ENCODE measurements at places on chromosomes 12 and 14.
A peak's percentile ranks its signal among the peaks of the same experiment; 100 is the strongest.

DNA sequence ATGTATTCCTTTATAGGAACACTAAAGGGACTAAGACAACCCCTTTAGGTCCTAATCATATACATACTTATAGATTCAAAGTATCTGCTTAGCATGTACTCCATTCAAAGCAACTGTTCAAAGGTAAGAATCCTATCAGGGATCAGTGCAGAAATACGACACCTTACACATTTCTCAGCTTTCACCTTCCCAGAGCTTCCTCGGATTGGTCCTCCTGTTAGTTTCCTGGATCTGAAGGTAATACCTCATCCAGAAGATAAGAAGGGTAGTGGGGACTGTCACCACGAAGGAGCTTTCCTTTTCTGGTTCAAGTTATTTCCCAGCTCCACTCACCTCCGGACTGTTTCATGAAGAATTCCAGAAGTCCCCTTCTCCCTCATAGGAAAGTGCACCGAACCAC, 38.0 kb downstream of the RCOR1 start:
- no peak for DNase-seq

- DNase-seq, result no peak
Measured at GRCh38 chr14:93744876-93745275, 43.4 kb downstream of the PRIMA1 start.

DNA sequence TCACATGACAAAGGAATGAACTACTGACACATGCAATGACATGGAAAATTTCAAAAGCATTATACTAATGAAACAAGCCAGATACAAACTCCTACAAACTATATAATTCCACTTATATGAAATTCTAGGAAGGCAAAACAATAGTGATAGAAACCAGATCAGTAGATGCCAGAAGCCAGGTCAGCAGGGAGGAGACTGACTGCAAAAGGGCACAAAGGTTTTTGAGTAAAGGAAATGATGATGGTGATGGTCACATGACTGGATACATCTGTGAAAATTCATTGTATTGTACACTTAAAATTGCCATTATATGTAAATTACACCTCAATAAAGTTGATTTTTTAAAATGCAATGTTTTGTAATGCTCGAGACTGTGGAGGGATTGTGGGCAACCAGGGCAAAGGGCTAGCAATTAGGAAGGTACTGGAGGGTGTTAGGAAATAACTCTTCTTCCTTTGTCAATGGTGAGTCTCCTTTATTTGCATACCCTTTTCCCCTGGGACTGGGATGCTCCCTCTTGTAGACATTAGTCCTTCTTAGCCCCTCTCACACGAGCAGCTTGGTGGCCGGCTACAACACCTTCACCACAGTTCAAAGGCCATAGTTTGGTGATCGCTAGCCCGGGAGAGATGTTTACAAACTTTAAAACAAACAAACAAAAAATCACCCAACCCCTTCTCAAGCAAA, 6.7 kb upstream of the PRPF40B start:
- DNase-seq, result no peak

DNA sequence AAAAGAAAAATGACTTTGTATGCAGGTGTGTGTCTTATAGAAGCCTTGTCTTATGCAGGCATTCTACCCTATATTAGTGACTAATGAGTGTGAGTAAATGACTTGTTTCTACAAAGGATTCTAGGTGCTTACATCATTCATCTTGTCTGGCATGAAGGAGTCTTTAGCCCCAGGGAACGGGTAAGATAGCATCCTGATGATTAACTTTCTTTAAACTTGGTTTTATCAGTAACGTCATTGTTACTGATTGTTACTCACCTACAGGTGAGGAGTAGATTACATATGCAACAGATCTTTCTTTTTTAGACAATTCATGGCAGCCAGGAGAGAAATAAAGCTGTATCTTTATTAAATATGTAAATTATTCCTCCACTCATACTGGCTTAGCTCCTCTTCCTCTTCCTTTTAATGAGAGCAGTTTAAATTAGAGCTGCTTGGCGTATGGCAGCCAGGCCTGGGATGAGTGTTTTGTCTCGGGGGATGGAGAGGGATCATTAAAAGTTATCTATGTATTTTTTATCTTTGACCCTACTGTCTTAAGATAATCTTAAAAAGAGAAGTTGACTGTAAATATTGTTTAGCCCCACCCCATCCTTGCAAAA, 57.2 kb upstream of the ATP2A2 start:
- DNase-seq, result no peak

DNA sequence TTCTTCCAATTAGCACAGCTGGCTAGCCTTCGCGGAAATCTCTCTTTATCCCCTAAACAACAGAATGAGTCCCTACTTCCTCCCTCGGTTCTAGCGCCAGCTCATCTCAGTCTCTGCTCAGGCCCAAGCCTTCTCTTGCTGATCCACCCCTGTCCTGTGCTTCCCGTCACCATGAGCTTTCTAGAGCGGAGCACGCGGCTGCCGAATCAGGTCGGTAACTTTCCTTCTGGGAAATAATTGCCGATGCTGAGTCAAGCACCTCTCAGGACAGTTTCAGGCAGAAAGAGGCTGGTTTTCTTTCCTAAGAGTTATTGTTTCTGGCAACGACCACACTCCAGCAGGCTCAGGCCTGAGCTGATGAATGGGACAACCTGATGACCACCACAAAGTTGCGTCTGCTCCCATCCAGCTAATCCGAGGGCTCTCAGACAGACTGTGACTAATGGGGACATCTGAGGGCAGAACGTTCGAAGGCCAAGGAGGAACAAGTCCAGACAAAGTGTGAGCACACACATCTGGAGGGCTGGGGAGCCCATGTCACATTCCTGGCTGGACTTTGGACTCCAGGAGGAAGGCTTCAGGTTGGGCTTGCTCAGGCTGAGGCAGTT, 13.6 kb upstream of the GPR68 start:
- no peak for DNase-seq

- no peak for DNase-seq
Measured at GRCh38 chr14:33609582-33609981, 341.3 kb downstream of the EGLN3 start.

- no peak for DNase-seq
Measured at GRCh38 chr12:94706250-94706661, 55.9 kb upstream of the TMCC3 start.

DNA sequence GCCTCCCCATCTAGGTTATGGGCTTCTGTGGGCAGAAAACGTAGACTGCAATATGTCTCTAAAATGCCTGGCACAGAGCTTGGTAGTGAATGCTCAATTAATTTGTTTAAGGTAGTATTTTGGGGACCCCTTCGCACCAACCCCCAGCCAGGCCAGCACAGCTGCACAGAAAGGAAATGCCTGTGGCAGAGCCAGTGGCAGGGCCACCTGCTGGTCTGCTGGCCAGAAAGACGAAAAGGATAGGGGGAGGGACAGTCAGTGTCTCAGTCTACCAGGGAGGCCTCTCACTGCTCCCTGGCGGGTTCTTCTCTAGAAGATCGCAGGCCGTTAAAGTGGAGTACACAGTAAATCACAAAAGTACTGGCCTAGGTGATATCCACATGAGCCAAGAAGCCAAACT, 3.5 kb downstream of the RAB15 start:
- no peak for DNase-seq

- DNase-seq, result no peak
Measured at GRCh38 chr12:130538343-130539095, 177.6 kb downstream of the RIMBP2 start.

DNA sequence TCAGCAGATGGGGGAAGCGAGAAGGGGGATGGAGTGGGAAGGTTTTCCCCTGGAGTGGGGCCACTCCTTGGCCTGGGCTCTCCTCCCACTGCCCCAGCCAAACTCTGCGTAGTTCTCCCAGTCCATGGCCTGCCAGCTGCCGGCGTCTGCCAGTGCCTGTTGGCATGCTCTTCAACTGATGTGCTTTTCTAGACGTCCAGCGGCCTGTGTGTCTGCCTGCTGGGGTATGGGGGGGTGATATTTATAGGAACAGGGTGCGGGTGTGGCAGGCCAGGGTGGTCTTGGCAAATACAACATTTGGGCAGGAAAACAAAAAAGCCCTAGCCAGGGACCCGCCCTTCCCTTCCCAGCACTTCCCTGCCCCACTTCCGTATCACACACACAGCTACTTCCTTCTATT, 786.3 kb upstream of the NOVA1 start:
- DNase-seq, result no peak

GRCh38 chr12:38384816-38385378, 68.3 kb downstream of the ALG10B start:
- no peak for DNase-seq

GRCh38 chr14:102723650-102724049, 53.6 kb upstream of the TRAF3 start:
- DNase-seq, result no peak

DNA sequence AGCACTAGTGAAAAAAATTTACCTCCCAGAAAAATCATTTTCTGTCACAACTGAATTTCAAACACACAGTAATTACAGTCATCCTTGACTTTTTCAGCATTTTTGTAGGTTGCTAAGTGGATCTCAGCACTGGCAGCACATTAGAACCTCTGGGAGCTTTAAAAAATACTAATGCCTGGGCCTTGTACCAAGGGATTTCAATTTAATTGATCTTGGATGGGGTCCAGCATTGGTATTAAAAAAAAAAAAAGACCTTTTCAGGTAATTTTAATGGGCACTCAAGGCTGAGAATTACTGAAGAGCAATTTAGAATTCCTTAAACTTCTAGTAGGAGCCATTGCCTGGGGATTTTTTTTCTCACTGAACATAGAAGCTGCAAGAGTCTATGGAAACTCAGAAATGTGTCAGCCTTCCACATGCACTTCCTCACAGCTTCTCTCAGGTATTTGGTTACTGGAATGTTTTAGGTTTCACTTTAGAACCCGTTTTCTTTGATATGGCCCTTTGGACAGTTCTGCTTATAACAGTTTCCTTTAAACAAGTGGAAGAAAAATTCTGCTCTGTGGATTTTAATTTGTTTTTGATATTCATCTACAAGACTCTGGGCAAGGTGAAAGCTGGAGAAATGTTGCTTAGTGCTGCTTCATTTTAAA, 88.5 kb upstream of the DACT1 start:
- DNase-seq, result no peak

DNA sequence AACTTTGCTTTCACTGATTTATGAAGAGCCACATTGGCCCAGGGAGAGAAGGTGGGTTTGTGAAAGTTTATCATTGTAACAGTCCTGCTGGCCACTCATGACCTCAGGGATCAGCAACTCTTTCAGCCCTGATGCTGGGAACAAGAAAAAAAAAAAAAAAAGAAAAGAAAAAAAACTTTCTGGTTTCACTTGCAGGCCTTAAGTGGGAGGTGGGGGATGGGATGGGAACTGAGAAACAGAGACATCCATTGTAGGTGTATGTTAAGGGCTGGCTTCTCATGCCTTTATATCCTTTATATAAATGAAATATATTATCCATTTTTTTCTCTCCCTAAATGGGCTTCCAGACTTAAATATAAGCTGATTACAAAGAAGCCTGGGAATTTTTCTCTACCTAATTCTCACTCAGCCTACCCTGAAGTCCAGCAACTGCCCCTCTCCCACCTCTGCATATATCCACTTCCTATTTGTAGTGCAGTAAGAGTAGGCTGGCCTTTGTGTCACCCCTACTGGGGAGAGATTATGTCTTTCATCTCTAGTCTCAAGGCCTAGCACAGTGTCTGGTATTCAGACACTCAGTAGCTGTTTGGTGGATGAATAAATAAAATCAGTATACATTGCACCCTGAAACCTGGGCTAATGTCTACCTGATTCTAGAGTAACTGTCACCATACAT, 187.1 kb downstream of the KICS2 start:
- DNase-seq, result no peak

DNA sequence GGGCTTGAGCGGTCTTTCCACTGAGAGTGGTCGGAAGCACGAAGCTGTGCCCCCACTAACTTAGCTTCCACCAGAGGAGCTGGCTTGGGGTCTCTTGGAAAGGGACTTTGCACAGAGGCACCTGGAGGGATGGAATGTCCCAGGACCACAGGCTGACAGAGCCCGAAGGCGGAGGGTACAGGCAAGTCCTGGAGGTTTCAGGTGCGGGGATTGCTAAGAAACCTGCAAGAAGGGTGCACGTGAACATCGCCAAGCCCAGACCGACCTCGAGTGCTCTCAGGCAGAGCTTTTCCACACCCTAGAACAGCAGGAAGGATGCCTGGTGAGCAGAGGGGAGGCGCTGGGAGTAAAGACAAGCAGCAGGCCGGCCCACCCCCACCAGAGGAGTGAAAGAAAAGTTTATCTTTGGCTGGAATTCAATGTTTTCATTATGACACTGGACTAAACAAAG, 61.6 kb downstream of the SERPINA3 start:
- DNase-seq, result no peak

DNA sequence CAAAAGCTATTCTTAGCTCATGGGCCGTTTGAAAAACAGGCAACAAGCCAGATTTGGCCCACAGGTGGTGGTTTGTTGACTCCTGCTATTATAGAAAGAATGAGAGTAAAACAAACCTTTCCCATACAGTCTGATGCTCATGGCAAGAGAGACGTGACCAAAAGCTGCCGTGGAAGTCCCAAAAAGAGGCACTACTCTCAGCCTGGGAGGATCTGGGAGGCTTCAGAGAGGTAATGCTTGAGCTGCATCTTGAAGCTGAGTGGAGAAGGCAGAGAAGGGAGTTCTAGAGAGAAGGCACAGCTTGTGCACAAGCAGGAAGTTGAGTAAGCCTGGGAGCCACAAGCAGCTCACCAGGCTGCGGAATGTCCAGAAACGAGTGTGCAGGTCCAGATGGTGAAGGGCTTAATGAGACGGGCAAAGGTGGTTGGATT, 9.6 kb downstream of the PLXNC1 start:
- DNase-seq, result peak; percentile 65

DNA sequence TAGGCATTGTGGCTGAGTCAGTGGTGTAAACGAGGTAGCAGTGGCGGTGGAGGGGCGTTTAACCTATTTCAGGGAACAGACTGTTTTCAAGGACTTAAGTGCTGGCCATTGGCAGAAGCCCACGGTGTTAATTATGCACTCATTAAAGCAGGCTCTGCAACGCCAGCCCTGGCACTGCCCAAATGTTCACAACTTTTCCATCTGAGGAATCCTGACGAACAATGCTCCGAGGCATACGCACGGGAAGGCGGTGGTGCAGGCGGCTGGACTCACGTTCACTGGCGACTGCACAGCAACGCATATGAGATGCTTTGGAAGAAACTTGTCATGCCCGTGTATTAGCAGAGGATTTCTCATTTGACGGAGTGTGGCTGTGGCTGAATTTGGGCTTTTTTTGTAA, 70.6 kb upstream of the SLC24A4 start:
- no peak for DNase-seq

- DNase-seq, result no peak
Measured at GRCh38 chr12:53389702-53390101, 9.7 kb downstream of the SP1 start.

DNA sequence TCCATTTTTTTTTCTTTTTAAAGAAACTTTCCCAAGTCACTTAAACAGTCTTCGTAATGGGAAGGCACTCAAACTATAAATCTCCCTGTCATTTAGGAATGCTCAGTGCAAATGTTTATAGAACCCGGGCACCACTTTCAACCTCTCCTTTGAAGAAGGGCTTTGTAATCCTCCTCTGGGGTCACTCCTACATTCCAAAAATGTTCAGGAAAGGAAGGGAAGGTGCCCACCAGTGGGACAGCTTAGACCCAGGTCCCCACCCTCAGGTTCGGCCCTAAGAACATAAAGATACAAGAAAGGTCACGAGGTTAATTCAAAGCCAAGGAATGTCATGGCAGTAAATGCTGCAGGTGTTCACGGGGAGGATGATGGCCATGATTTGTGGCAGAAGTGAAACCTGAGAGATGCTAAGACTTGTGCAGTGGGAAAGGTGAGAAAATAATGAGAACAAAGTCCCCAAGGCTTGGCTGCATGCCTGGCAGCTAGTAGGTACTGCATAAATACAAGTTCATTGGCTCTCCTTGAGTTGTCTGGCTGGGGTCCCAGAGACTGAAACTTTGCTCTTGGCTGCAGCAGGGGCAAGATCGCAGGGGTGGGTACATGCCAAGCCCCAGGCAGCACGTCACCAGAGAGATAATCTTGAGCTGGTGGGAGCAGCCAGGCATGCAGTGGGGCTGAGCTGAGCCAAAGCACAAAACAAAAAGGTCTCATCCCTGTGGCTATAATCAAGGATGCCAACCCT, 21.1 kb downstream of the KRT18 start:
- no peak for DNase-seq

Measured in HL-60 (cell line).